ENCODE measurements at places on chromosomes 1 and 21.

- peaks cover 35% of the 10 kb centered on the region for H3K4me1 ChIP-seq
- no peak overlapping the region for H3K4me3 ChIP-seq
- DNase-seq = no peak
- peaks cover 23% of the 10 kb centered on the region for H3K36me3 ChIP-seq
Observed at GRCh38 chr1:19610282-19610981, 33.7 kb upstream of the NBL1 start.

DNA sequence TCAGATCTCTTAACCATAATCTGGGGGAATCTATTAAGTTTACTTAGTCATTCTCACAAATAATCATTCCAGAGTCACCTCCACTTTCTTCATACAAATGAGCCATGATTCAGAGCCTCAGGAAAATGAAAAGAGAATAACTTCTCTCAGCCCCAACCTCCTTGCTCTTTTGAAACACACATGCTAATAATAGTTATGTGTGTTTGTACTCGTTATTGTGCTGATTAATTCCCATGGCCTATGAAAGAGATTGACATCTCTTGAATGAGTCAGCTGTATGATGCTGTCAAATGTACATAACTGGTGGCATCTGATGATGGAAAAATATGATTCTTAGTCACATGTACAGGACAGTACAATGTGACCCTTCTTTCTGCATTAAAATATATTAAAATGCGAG lies 41.5 kb downstream of the DTL start:
- no peak for DNase-seq
- H3K4me1 ChIP-seq = no peaks in the 10 kb centered on the region
- H3K27me3 ChIP-seq = no peaks in the 10 kb centered on the region
- H3K4me3 ChIP-seq = no peak overlapping the region
- no peak overlapping the region for H3K27ac ChIP-seq
- peaks cover 48% of the 10 kb centered on the region for H3K36me3 ChIP-seq

GRCh38 chr1:186615332-186615731 lies 64.9 kb downstream of the PTGS2 start:
- peaks cover 22% of the 10 kb centered on the region for H3K27me3 ChIP-seq
- no peak for DNase-seq
- no peak overlapping the region for H3K4me3 ChIP-seq
- no peak overlapping the region for H3K27ac ChIP-seq
- H3K36me3 ChIP-seq = no peaks in the 10 kb centered on the region
- H3K4me1 ChIP-seq = peaks cover 29% of the 10 kb centered on the region

- H3K4me1 ChIP-seq = peaks cover 23% of the 10 kb centered on the region
- no peak within 1 kb of the TSS for H3K27ac ChIP-seq
- H3K27me3 ChIP-seq = no peaks in the 10 kb centered on the region
Observed at GRCh38 chr1:147760481-147761260, at the start of gene GJA5. TSS of gene GJA5 (minus strand) at chr1:147760602. CDS start at chr1:147759238, 1,364 bp downstream.

- H3K27ac ChIP-seq = no peak overlapping the region
- H3K4me3 ChIP-seq = no peak overlapping the region
- no peak for DNase-seq
- H3K4me1 ChIP-seq = no peaks in the 10 kb centered on the region
- H3K27me3 ChIP-seq = no peaks in the 10 kb centered on the region
Observed at GRCh38 chr1:19738669-19739068, 61.0 kb downstream of the TMCO4 start.
